M059J (cell line): ENCODE measurements at places on chromosomes 5 and 9.

- no peak for DNase-seq
Observed at GRCh38 chr5:66616520-66617225, 20.5 kb downstream of the MAST4 start.

DNA sequence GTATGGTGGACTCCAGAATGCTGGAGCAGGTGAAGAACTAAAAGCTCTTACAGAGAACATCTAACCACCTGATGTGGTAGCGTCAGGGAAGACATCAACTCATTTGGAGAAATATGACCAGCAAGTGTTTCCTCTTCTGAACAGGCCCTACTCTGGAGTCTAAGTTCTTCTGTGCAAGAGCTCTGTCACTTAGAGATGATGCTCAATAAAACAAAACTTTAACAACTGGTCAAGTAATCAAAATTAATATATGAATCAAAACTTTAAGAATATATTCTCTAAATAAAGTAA is 85.8 kb downstream of the CYFIP2 start:
- no peak for DNase-seq

- no peak for DNase-seq
Observed at GRCh38 chr5:82540301-82540700, 262.1 kb upstream of the RPS23 start.

GRCh38 chr9:98778711-98779530 is 17.4 kb downstream of the ANKS6 start:
- DNase-seq = no peak

DNA sequence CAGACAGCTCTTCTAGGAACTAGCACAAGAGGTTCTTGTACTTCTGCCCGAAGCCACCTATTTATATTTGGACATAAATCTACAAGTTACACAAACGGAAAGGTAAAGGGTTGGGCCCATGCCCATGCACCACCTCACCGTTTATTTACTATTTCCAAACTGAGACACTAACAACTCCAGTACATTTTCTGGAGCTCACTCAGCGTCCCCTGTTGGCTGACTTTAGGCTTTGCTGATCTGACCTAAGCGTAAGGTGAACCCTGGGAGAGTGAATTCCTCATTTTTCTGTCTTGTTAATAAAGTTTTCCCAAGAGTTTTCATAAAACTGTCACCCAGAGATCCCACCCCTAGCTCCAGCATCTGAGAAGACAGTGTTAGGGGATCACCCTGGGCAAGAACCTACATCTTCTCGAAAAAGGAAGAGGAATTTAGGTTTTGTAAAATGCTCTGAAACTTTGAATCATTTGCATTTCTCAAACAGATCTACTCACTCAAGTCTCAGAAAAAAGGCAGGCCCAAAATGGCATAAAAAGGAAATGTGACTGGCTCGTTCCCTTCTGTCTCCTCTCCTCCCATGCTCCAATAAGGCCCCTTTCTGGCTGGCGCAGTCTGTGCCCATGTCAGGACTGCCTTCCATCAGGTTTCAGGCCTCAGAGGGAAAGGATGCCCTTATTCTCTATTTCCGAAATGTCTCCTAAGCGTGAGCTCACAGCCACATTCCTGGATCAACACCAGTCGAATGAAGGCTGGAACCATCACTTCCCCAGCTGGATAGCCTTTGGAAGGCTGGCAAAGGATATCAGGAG is 201.3 kb downstream of the FANCC start:
- DNase-seq = no peak

GRCh38 chr5:181058786-181059296 is 18.8 kb downstream of the BTNL9 start:
- no peak for DNase-seq

DNA sequence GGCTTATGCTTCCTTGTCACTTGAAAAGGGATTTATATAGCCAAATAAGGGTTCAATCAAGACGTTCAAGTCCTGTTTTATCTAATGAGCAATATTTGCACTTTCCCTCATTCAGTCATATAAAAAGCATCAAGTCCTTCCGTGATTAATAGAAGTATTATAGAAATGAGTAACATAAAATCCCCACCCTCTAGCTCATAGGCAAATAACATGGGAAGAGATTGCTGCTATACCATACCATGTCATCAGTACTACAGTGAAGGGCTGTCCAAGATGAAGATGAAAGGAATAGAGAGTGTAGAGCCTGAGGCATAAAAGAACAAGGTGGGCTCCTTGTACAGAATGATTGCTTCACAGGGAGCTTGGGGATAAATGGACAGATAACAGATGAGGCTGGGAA is 20.4 kb upstream of the PAPPA start:
- DNase-seq = no peak

- peak; percentile 18 for DNase-seq
Observed at GRCh38 chr5:14665949-14666348, 1.4 kb downstream of the OTULIN start.

GRCh38 chr5:58462623-58463230 is 2.8 kb upstream of the PLK2 start:
- DNase-seq = peak; percentile 62

GRCh38 chr5:76755779-76756637 is 40.1 kb downstream of the F2R start:
- DNase-seq = no peak

GRCh38 chr9:129572517-129572916 is 48.4 kb downstream of the C9orf50 start:
- DNase-seq = no peak

GRCh38 chr5:89936576-89936975 is 473.0 kb downstream of the CETN3 start:
- no peak for DNase-seq

DNA sequence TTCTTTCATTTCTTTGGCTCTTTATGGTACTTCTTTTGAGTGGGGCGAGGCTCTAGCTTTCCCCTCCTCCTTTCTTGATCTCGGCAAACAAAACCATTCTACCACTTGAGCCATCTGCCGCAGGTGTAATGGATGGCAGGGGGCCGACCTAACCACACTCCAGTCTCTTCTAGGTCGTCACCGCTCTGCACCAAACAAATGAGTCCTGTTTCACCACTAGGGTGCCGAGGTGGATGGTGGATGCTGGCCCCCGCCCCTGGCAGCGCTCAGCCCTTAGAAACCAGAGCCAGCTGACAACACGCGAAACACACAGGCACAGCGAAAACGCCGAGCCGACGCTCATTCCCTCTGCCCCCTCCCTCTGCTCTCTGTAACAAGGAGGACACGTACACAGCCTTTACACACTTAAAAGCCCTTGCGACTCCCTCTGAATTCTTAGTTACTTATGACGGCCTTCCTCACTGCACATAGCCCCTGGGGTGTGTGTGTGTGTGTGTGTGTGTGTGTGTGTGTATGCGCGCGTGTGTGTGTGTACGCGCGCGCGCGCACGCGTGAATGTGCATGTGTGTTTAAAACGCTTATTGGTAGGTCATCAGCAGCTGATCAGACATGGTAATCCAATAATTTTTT is 199.4 kb downstream of the MEF2C start:
- peak; percentile 93 for DNase-seq

DNA sequence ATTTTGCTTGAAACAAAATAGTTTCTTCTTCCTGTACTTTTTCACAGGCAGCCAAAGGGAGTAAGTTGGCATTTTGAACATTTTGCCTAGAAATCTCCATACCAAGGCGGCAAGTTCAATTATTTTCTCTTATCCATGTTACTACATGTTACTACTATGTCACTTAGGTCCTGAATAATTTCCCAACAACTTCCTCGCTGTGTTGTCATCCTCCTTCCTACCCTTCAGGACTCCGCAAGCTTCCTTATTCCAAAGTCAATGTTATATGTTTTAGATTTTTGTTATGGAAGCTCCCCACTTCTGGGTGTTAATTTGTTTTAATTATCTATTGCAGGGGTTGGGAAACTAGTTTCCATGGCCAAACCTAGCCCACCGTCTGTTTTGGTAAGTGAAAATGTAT is 9.9 kb upstream of the B4GALT1 start:
- DNase-seq = no peak

DNA sequence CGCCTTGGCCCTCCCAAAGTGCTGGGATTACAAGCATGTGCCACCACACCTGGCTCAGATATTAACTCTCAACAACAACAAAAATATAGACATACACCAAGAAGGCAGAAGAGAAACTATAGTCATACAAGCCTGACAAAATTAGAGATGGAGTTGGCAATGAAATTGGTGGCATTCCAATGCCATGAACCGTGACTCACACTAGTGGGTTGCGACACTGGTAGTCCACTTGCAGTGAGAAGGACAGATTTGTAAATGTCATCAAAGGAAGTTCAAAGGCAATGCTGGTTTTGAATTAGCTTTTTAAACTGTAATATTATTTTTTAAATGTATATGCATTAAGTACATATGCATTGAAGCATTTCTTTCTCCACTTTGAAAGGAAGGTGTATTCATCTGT is 8.5 kb upstream of the DNAJC25 start:
- peak; percentile 92 for DNase-seq
